ENCODE measurements at places on chromosomes 6 and 20.

GRCh38 chr20:60034231-60035110 lies 76.2 kb downstream of the CDH26 start:
- no peak for DNase-seq

DNA sequence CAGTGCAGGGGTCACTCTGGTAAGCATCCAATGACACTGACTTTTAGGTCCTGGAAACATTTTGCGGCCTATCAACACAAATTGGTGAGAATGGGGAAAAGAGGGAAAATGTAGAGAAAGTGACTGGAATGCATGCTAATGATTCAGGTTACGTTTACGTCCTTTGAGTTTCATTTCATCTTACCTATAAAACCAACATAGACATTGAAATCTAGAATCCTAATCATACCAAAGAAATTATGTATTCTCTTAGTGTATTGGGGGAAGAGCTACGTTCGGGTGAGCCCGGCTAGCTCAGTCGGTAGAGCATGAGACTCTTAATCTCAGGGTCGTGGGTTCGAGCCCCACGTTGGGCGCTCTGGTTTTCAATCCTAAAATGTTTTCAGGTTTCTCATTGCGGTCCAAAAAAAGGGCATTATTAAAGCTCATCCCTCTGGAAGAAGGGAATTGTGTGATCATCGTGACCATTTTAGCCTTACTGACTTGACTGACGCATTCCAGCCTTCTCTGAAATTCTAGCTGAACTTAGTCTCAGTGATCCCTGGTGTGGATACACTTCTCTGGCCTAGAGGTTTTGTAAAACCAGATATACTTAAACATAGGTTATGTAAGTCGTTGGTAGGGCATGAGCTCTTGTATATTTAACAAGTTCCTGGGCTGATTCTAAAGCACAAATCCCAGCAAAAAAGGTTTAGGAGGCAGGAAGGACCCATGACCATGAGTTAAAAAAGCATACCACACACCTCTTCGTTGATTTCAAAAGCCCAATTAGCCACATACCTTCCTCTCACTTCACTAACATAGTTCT lies 18.3 kb downstream of the HMGN4 start:
- no peak for DNase-seq

DNA sequence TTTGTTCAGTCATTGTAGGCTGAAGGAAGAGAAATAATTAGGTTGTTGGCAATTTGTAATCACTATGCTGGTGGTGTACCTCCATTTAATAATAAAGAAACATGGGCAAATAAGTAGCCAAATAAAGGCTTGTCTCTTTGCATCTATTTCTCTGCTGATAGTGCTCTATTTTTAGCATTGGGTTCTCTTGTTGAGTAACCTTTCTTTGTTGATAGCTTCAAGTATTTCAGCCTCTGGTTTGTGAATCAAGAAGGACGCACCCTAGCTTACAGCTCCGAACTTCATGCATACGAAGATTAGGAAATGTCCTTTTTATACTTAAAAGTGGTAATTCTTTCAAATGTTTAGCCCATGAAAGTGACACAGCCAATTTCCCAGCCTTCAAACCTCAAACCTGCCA lies 2.6 kb downstream of the PPP1R14C start:
- no peak for DNase-seq

DNA sequence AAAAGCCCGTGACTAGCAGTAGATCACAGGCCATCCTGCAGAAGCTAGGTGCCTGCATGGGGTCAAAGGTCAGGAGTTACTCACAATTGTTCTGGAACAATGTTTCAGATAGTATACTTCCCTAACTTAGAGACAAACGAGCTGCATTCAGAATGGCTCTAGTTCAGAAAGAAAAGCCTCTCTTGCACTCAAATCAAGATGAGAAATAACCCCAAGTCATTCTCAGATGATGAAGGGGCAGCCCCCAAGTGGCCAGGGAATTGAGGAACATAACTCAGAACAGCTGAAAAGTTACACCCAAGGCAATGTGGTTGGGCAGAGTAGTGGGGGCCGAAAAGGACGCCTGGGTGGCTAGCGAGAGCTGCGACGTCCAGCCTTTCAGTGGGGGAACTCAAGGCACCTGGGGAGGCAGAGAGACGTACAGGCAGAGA lies 27.8 kb downstream of the FYN start:
- peak; percentile 71 for DNase-seq

- no peak for DNase-seq
Measured at GRCh38 chr20:3103369-3104032, 19.0 kb upstream of the AVP start.

DNA sequence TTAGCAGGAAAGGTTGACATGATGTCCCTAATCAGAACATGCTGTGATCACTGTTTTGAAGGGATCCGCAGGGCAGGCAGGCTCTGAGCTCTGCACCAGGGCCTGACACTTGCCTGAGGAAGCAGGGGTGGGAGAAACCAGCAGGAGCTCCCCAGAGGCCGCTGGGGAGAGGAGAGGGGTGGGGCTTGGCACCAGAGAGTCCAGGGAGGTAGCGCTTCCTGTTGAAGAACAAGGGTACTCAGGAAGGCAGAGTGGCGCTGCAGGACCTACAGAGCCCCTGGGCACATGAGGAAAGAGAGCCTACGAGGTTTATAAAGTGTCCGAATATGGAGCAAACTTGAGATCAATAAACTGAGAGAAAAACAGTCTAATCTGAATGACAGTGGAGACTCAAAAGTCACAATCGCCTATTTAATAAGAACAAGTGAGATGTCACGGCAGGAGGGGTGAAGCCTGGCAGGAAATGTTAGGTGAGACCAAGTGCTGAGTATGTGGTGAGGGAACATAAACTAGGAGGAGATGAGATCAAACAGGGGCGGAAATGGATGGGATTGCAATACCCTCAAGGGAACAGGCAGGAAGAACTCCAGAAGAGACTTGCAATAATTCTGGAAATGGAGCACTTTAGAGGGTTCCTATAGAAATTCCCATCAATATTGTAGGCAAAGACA lies 5.8 kb upstream of the TBXT start:
- DNase-seq: no peak

DNA sequence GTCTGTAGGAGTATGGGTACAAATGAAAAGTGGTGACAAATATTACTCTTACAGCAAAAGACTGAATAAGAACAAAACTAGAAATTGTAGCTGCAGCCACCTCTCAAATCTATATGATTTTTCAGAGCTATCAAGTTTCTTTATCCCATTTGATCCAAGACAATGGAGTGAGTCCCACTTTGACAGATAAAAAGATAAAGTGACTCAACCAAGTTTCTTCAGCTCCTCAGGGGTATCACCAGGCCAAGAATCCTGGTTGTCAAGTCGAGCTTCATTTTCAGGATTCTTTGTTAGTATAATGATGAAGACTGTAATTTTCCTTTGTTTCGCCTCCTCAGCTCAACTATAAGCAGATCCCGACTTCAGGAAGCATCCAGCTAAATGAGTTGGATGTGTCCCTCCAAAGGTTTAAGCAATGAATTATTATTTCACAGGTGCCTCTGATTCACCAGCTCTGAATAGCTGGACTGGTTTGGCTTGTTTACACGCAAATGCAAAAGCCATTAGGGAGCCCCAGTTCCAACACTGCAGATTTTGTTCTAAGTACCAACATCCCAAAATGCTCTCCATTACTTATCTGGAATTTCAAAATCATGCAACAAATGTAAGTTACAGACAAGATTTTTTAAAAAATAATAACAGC lies 238.9 kb downstream of the MAFB start:
- DNase-seq: no peak

DNA sequence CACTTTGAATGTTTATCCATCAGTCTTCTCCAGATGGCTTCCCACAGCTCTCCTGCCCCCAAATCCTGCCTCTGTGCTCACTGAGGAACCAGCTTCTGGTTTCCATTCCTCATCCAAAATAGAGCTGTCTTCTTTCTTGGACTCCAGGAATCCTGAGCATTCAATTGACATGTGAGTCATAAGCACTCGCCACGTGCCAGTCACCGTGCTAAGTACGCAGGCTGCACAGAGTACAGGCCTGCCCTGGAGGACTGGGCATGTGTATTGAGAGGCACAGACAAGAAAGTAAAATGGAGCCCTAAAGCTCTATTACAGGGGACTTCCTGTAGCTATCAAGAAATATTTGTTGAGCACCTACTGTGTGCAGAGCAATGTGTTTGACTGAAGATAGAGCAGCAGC lies 39.7 kb upstream of the LRFN2 start:
- DNase-seq: no peak
